ENCODE measurements at places on chromosomes 13 and 19. TPM values are rescaled to one million over a fixed set of nuclear protein-coding genes. Genes with fewer than 3 reads are reported as not detected.

DNA sequence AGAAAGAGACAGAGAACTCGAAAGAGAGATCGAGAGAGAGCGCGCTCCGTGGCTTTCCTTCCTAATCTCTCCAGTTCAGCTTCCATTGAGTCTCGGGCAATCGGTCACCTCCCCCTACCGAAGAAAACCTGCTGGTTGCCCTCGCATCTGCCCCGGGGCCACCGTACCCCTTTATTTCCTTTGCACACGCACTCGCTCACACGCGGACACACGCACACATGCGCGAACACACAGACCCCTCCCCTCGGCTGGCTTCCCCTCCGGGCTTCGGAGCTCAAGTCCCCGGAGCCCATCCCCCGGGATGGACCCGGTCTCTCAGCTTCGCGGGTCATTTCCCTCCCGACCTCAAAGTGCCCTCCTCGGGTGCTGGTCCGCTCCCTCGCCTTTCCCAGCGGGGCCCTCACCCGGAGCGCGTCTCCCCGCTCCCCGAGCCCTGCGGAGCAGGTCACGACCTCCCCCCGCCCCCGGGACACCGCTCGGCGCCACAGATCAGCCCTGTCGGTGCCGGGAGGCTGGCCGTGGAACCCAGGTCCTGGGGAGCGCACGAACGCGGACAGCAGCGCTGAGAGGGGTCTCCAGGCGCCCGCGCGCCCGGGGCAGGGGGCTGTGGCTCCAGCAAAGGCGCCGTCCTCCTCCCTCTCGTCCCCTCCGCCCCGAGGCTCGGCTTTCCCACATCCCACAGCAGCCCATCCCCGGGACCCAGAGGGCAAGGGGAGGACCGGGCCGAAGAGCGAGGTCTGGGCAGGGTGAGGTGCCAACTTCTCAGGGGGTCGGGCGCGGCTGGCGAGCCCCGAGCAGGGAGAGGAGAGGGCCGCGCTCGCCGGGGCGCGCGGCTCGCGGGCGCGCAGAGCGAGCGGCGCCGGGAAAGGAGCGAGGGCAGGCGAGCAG is 1.8 kb downstream of the DACH1 start:
- peak overlapping the region; percentile 70 for H3K4me3 ChIP-seq
- peaks cover 12% of the 10 kb centered on the region for H3K27me3 ChIP-seq
- H3K4me1 ChIP-seq: no peaks in the 10 kb centered on the region
- H3K27ac ChIP-seq: peak overlapping the region; percentile 77
- peak; percentile 66 for DNase-seq

DNA sequence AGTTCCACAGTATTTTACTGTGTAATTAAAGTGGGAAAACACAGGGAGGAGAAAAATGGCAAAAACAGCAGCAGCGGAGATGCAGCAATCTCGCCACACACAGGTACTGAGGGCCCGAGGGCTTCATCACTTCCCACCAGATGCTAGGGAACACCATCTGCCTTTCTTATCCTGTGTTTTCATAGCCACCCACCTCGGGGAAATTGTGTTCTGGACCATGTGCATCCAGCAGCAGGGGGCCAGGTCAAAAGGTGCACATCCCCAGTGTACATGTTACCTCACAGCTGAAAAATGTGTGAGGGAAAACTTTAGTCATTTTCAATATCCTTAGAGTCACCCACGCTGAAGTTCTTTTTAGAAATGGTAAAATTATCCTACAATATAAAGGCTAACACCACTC is 30.2 kb downstream of the PDCD5 start:
- no peak overlapping the region for H3K27ac ChIP-seq
- H3K4me1 ChIP-seq: no peaks in the 10 kb centered on the region
- peak; percentile 25 for DNase-seq
- peaks cover 63% of the 10 kb centered on the region for H3K36me3 ChIP-seq
- H3K27me3 ChIP-seq: no peaks in the 10 kb centered on the region

- H3K4me1 ChIP-seq: no peaks in the 10 kb centered on the region
- no peak for DNase-seq
- H3K4me3 ChIP-seq: no peak overlapping the region
- H3K27ac ChIP-seq: no peak overlapping the region
- no peaks in the 10 kb centered on the region for H3K36me3 ChIP-seq
These were observed 90.0 kb upstream of the SERP2 start for GRCh38 chr13:44283600-44283999.

DNA sequence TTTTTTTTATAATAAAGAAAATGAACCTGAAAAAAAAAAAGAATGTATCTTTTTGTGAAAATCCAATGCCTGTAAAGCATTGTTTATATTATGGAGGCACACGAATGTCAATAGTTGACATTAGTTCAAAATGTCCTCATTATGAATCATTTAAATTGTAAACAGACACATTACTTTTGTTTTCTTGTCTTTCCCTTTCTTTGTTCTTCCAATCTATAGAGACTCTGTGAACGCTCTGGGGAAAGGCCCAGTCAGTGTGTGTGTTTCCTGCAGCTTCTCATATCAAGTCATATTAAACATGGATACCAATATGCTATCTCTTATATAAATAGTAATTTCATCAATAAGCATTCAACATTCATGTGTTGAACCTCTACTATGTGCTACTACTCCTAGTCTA is 193.1 kb downstream of the KCTD12 start:
- no peak overlapping the region for H3K4me3 ChIP-seq
- no peaks in the 10 kb centered on the region for H3K4me1 ChIP-seq
- H3K27ac ChIP-seq: no peak overlapping the region
- no peaks in the 10 kb centered on the region for H3K27me3 ChIP-seq
- no peaks in the 10 kb centered on the region for H3K36me3 ChIP-seq

ZNF229 gene
- 3.0 TPM for total RNA-seq

MEGF8 gene
- total RNA-seq: 18.4 TPM

LGALS7B gene
- 3.2 TPM for total RNA-seq

DNA sequence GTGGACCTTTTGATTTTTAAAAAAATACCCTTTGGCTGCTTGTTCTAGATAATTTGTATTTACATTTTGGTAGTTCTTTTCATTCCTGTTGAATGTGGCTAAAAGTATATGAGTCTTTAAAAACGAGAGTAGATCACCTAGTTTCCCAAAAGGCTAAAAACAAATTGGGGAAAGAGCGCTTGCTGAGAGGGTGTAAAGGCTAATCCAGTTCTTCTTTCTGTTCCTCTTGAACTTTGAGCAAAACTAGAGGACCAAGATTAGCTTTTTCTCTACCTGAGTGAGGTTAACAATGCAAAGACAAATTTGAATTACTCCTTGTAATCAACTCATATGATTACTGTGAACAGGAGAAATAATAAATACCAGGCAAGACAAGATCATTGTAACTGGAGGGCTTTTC is 2513.2 kb downstream of the PCDH9 start:
- no peak overlapping the region for H3K27ac ChIP-seq
- H3K4me3 ChIP-seq: no peak overlapping the region
- no peaks in the 10 kb centered on the region for H3K27me3 ChIP-seq
- H3K4me1 ChIP-seq: no peaks in the 10 kb centered on the region

LIN7B gene
- 12.2 TPM for total RNA-seq

- no peak overlapping the region for H3K4me3 ChIP-seq
- DNase-seq: no peak
- no peaks in the 10 kb centered on the region for H3K4me1 ChIP-seq
- no peaks in the 10 kb centered on the region for H3K27me3 ChIP-seq
- H3K27ac ChIP-seq: no peak overlapping the region
- no peaks in the 10 kb centered on the region for H3K36me3 ChIP-seq
These were observed 501.5 kb downstream of the SUCLA2 start for GRCh38 chr13:47499358-47500150.

ZNF226 gene
- total RNA-seq: 16.8 TPM

GRCh38 chr19:1400281-1401137 is 833 bp downstream of the GAMT start:
- no peak for DNase-seq
- H3K36me3 ChIP-seq: no peaks in the 10 kb centered on the region
- no peak overlapping the region for H3K27ac ChIP-seq

GRCh38 chr19:54335164-54335563 is 3.8 kb downstream of the LILRA4 start:
- no peaks in the 10 kb centered on the region for H3K4me1 ChIP-seq
- peak; percentile 13 for DNase-seq
- peak overlapping the region; percentile 17 for H3K4me3 ChIP-seq
- H3K27me3 ChIP-seq: peaks cover 3% of the 10 kb centered on the region
- H3K36me3 ChIP-seq: no peaks in the 10 kb centered on the region

GRCh38 chr19:23318143-23318542 is 67.9 kb upstream of the ZNF724 start:
- H3K36me3 ChIP-seq: no peaks in the 10 kb centered on the region
- no peak overlapping the region for H3K27ac ChIP-seq
- no peaks in the 10 kb centered on the region for H3K4me1 ChIP-seq
- H3K27me3 ChIP-seq: no peaks in the 10 kb centered on the region
- H3K4me3 ChIP-seq: no peak overlapping the region

TEX101 gene
- not detected for total RNA-seq

DNA sequence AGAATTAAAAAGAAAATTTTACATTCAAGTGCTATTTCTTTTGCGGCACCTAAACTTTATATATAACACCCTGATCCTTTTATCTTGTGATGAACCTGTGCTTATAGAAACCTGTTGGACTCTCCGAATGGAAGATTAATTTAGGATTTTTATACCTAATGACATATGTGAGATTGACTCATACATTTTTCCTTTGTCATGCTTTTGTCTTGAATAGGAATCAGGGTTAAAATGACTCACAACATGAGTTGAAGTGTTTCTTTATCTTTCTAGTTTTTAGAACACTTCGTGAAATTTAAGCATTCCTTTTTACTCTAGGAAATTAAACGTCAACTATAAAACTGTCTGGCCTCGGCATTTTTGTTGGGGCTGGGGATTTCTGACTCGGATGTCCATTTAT is 378.9 kb downstream of the PCDH20 start:
- H3K4me3 ChIP-seq: no peak overlapping the region
- no peaks in the 10 kb centered on the region for H3K4me1 ChIP-seq
- no peaks in the 10 kb centered on the region for H3K36me3 ChIP-seq
- DNase-seq: no peak

- no peaks in the 10 kb centered on the region for H3K36me3 ChIP-seq
- peak overlapping the region; percentile 85 for H3K27ac ChIP-seq
- H3K27me3 ChIP-seq: no peaks in the 10 kb centered on the region
- DNase-seq: no peak
These were observed 576 bp downstream of the DOT1L start for GRCh38 chr19:2164020-2164998.

GRCh38 chr19:8045872-8046568 is 6.5 kb upstream of the CCL25 start:
- no peaks in the 10 kb centered on the region for H3K27me3 ChIP-seq
- no peaks in the 10 kb centered on the region for H3K36me3 ChIP-seq
- H3K4me3 ChIP-seq: no peak overlapping the region
- peaks cover 7% of the 10 kb centered on the region for H3K4me1 ChIP-seq

DNA sequence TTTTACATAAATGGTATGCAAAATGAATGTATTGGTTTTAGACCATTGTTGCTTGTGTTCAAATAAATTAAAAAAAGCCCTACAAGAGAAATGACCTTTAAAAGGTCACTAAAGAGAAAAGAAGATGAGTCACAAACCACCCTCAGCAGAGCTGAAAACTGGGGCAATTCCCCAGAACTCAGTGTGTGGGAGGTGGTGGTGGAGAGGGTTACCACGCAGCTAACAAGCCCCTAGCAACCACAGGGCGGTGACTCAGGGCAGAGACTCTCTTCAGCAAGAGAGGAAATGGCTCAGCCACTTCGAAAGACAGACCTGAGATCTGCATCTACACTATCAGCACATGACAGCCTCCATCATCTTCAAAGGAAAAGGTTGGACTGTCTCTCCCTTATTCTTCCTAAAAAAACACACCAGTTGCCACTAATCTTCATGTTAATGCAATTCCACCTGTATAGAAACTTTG is 29.4 kb upstream of the NDFIP2 start:
- H3K4me3 ChIP-seq: no peak overlapping the region
- no peak overlapping the region for H3K27ac ChIP-seq
- no peaks in the 10 kb centered on the region for H3K4me1 ChIP-seq

RASA3 gene
- 17.3 TPM for total RNA-seq

DNA sequence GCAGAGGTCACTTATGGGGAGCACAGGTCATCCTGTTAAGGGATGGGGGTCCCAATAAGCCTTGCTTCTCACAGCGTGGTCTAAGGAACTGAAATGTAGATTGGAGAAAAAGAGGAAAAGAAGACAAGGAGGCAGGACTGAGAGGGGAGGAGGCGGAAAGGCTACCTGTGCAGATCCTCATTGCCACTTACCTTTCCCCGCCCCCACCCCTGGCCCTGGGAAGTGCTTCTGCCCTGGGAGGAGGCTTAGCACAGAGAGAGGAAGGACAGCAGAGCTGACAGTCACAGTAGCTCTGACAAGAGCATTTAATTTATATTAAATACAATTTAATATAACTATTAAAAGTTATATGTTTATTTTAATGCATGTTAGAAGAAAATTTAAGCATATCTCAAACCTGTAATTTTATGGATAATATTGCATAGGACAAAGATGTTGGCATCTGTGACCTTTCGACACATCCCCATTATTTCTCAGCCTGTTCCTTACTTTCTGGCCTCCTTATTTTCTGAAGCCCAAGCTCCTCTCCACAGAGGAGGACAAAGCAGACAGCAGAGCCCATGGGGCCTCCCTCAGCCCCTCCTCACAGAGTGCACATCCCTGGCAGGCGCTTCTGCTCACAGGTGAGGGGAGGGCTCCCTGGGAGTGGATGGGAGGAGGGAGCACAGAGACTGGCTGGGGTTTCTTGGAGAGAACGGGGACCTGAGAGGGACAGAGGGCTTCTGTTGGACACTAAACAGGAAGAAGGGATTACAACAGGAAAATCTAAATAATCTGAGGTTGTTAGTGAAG is 23.4 kb downstream of the CEACAM21 start:
- H3K27me3 ChIP-seq: peaks cover 24% of the 10 kb centered on the region
- H3K4me3 ChIP-seq: no peak overlapping the region
- H3K27ac ChIP-seq: no peak overlapping the region
- H3K36me3 ChIP-seq: no peaks in the 10 kb centered on the region
- peaks cover 7% of the 10 kb centered on the region for H3K4me1 ChIP-seq

GRCh38 chr13:114281351-114282040 is at the start of gene UPF3A:
Gene UPF3A (plus strand): TSS chr13:114281601. CDS start chr13:114281640, 39 bp downstream.
- H3K36me3 ChIP-seq: peaks cover 5% of the 10 kb centered on the region
- H3K27ac ChIP-seq: peak within 1 kb of the TSS; percentile 94
- no peaks in the 10 kb centered on the region for H3K27me3 ChIP-seq
- H3K4me1 ChIP-seq: peaks cover 26% of the 10 kb centered on the region

DNA sequence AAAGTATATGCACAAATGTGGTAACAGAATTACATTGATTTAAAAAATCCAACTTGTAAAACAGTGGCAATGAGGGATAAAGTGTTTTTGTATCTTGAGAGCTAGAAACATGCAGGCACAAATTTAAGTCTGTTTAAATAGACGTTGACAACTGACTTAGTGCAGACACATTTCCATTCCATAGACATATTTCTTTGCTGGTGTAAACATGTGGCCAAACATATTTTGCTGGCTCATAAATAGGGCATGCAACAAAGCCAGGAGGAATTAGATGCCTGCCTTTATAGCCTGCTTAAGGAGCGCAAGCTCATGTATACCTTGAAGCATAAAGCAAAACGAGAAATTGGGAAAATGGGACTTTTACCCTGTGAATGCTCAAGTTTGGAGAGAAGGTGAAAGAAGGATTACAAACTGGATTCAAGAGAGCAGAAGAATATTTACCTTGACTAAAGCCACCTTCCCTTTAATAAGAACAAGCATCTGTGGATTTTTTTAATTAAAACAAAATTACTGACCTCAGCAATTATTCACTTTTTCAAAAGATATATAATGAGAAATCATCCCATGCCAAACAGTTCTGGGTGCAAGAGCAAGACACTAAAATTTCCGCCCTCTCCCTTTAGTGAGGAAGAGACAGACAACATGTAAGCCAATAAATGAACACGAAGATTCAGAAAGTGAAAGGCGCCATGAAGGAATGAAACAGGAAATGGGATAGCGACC is 71.0 kb downstream of the DCT start:
- no peaks in the 10 kb centered on the region for H3K36me3 ChIP-seq
- no peak overlapping the region for H3K27ac ChIP-seq
- no peak overlapping the region for H3K4me3 ChIP-seq
- no peaks in the 10 kb centered on the region for H3K4me1 ChIP-seq
